ENCODE measurements at places on chromosomes 1 and 21. TPM values are rescaled to one million over a fixed set of nuclear protein-coding genes. Genes with fewer than 3 reads are reported as not detected.

Gene FOXD2
- not detected for total RNA-seq

Gene PDIK1L
- 17.3 TPM for total RNA-seq

Gene PFKFB2
- total RNA-seq: 5.2 TPM

Gene RGS4
- total RNA-seq: not detected

Gene NFIA
- 1.7 TPM for total RNA-seq

Gene GJA5
- not detected for total RNA-seq

Gene DCLRE1B
- 26.5 TPM for total RNA-seq

Gene NPHS2
- not detected for total RNA-seq

Gene PPFIA4
- 20.8 TPM for total RNA-seq

Gene ANKRD34A
- 10.3 TPM for total RNA-seq

Gene GGPS1
- 29.4 TPM for total RNA-seq

Gene RIT1
- 19.4 TPM for total RNA-seq

Gene HCN3
- 1.5 TPM for total RNA-seq

Gene PCP4
- total RNA-seq: not detected

Gene IGSF5
- total RNA-seq: not detected

Gene RIIAD1
- not detected for total RNA-seq

Gene PRDM16
- 0.12 TPM for total RNA-seq

Gene HPDL
- 53.0 TPM for total RNA-seq

Gene MROH9
- total RNA-seq: not detected

Gene KIAA0040
- 26.4 TPM for total RNA-seq

Gene CD5L
- total RNA-seq: not detected

Gene PDPN
- total RNA-seq: not detected

Data from activated naive CD8-positive, alpha-beta T cell treated with anti-CD3 and anti-CD28 coated beads for 36 hours (primary cell).